Right ventricle myocardium inferior (tissue), 1 donor: ENCODE measurements at places on chromosomes 13 and 19. TPM values are rescaled to one million over a fixed set of nuclear protein-coding genes. Genes with fewer than 3 reads are reported as not detected.

Gene HNRNPL
- total RNA-seq = 184 TPM

Gene FCGBP
- total RNA-seq = 19.5 TPM

Gene KLK2
- not detected for total RNA-seq

Gene MYH14
- total RNA-seq = 99.3 TPM

Gene CYP4F11
- total RNA-seq = 0.30 TPM

Gene COX7A1
- total RNA-seq = 3,337 TPM

Gene TMEM150B
- 1.2 TPM for total RNA-seq

Gene NLRP9
- total RNA-seq = not detected

Gene MTUS2
- 106 TPM for total RNA-seq

Gene ONECUT3
- not detected for total RNA-seq

DNA sequence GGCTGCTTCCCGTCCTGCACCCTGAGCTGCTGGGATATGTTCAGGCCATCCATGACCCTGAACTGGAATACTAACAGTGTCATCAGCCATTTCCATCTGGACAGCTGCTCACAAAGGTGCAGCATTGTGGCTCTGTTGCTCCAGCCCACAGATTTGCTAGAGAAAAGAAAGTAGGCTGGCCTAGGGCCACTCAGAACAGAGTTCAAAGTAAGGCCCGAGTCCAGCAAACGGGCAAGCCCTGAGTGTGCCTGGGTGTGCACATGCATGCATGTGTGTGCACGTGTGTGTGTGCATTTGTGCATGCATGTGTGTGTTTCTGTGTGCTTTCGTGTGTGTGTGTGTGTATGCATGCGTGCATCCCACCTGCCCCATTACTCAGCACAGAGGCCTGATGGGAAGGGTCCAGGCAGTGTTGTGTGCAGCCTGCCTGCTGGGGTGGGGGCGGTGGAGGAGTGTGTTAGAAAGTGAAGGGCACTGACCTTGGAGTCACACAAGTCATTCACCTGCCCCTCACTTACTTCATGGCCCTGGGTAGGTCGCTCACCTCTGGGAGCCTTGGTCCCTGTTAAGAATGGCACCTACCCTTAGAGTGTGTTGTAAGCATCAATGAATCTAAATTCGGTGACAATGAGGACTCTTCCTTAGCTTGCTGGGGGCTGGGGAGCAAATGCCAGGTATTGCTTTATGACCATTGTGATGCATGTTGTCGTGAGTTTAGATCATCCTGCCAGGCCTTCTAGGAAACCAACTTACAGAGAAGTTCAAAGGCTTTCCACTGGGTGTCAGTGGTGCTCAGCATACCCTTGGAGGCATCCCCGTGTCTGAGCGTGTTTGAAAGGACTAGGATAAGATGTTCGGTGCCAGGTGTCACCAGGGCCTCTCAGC, 53.2 kb downstream of the GPR12 start:
- no peak for DNase-seq

DNA sequence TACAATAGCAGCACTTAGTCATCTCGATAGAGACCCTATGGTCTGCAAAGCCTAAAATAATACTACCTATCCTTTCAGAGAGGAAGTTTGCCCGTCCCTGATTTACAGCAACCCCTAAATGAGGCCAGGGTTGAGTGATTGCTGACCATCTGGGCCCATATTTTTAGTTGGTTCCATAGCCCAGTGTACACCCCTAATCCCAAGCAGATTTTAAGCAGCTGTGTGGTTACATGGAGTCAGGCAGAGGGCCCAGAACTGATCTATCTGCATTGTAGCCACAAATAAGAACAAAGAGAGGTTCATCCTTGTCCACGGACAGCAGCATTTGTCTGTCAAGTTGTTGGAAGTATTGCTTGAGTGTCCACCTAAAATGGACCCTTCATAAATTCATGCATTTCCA, 148.2 kb downstream of the DCT start:
- no peak for DNase-seq

GRCh38 chr19:44566984-44567383, 37.5 kb upstream of the CEACAM20 start:
- no peak for DNase-seq

DNA sequence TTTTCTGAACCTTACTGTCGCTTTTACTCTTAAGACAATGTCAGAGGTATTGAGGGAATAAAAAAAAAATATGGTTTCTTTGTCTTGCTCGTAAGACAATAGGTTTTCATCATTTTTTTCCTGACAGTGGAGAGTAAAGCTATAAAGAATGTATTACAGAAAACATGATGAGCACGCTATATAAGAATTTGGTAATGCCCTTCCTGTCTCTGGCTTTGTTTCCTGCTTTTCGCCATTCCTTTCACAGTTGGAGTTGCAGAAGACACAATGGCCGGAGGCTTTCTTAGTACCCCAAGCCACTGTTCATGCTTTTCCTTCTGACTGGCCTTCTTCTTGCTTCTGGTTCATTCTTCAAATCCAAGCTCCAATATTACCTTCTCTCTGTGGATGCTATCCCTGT, 101.0 kb upstream of the DACH1 start:
- no peak for DNase-seq

- DNase-seq = no peak
Observed at GRCh38 chr13:91079176-91079575, 268.3 kb upstream of the MIR17HG start.

- DNase-seq = no peak
Observed at GRCh38 chr13:113652404-113653263, 5.4 kb downstream of the ATP4B start.

GRCh38 chr19:48724796-48725753, 5.5 kb upstream of the MAMSTR start:
- no peak for DNase-seq

DNA sequence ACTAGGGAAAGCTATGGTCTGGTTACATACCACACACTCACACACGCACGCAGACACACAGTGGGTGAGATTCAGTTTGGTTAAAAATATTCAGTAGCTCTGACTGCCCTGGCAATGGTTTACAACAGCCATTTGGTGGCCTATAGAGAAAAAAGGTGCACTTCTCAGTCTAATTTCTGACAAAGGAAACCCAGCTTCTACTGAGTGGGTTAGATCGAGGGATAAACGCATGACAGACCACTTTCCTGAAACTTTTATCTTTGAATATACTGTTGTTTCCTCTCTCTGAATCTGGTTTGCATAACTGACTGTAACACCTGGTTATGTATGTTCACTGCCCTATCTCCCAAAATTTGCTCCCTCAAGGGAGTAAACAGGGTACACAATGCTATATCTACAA, 2.5 kb downstream of the LIG4 start:
- no peak for DNase-seq

- no peak for DNase-seq
Observed at GRCh38 chr13:112931028-112931934, 37.7 kb upstream of the MCF2L start.

DNA sequence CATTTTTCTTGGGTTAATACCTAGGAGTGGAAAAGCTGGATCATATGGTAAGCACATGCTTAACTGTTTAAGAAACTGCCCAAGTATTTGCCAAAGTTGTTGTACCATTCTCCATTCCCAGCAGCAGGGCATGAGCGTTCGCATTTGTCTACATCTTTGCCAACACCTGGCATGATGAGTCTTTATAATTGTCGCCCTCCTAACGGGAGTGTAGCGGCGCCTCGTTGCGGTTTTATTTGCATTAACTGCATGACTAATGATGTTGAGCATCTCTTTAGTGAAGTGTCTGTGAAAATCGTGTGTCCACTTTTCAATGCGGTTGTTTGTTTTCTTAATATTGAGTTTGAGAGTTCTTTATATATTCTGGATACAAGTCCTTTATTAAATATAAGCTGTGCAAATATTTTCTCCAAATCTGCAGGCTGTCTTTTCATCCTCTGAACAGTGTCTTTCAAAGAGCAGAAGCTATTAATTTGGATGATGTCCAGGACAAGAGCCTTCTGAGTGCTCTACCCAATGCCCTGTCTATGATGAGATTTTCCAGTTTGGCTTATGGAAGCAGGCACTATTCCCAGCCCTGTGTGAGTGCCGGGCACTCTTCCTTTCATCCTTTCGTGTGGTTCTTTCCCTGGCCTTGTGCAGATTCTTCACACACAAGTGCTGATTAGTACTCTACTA, 202.0 kb downstream of the FOXO1 start:
- DNase-seq = no peak

DNA sequence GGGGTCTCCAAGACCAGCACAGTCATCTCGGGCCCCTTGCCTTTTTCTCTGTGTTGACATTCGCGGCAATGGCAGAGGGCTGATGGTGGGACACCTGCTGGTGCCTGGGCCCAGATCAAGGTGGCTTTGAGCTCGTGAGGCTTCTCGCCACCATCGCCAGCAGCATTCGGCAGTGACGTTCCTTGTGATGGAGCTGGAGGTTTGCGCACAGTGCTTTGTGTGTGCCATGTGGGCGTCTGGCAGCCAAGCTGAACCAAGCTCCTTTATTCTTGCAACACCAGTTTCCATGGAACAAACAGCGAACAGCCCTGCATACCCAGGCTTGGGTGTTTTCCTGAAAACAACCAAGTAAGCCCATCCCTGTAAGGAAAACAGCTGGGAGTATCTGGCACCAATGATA, 9.1 kb upstream of the TMEM255B start:
- peak; percentile 27 for DNase-seq

- DNase-seq = no peak
Observed at GRCh38 chr13:99310382-99311031, 3.3 kb upstream of the GPR183 start.

DNA sequence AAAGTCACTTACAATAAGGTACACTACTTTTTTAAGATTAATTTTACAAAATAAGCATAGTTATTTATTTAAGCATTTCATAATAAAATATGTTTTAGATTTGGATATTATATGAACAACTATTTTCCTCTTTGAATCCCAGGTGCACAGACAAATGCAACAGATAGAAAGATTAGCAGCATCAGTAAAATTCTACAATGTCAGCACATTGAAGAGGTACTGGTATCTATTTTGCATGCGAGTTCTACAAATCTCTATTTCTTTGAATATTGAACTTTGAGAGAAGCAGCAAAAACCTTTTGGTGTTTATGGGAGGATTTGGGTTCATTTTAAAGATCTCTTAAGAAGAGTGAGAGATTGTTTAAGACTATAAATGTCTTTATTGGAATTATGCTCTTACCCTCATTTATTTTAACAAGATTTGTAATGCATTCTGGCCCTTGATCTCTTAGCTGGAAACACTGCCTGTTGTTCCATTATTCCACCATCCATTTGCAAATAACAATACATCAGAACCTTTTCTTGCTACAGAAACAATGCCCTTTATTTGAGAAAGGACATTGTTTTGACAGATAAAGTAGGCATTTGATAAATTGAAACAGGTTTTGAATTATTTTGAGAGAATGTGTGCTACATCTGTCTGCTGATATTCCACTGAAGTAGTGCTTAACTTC, 558.8 kb upstream of the KLHL1 start:
- DNase-seq = no peak

DNA sequence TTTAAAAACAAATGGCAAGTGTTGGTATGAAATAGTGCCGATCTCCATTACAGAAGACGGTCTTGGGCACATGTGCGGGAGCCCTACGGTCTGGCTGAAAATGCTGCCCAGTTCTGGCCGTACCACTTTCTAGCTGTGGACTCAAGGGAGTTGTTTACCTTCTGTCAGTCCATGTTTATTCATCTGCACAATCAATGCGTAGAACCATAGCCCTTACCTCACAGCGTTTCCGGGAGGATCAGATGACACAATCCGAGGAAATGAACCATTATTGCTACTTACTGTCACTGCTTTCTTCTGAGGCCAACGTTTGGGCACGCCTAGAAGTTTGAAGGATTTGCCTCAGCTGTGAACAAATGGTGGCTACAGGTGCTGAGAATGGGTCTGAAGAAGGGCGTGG, 31.2 kb downstream of the GADD45B start:
- DNase-seq = no peak
